ENCODE measurements at places on chromosomes 4 and X.

- DNase-seq: no peak
Observed at GRCh38 chr4:129146639-129147038, 50.7 kb downstream of the C4orf33 start.

GRCh38 chrX:72532366-72532765 is 40.3 kb downstream of the HDAC8 start:
- no peak for DNase-seq

GRCh38 chr4:81421346-81422218 is 50.1 kb downstream of the RASGEF1B start:
- peak; percentile 65 for DNase-seq

GRCh38 chrX:96971812-96972211 is 88.1 kb downstream of the RPA4 start:
- DNase-seq: peak; percentile 63

DNA sequence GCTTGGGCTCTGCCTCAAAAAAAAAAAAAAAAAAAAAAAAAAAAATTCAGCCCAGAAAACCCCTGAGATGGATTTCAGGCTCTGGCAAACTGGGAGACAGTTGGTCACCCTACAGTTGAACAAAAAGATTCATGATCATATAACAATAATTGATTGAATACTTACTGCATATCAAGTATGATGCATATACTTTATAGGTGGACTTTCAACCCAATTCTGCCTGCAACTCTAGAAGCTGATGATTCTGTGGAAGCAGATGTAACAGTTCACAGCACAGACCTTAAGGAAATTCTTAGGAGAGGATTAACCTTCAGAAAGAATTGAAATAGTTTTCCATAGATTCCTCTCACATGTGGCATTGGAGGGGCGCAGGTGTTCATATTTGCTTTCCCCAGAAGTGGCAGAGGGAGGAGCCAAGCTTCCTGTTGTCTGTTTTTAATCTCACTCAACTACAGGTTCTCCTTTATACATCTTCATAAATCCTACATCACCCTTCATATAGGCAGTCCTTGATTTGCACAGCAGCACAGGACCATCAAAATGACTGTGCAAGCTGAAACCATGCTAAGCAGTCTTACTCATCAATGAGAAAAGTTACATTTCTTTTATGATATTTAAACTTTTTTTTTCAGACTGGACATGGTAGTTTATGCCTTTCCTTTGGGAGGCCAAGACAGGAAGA is 149.4 kb upstream of the KLF3 start:
- DNase-seq: no peak

GRCh38 chr4:136036744-136037143 is 1495.5 kb downstream of the PCDH18 start:
- no peak for DNase-seq

DNA sequence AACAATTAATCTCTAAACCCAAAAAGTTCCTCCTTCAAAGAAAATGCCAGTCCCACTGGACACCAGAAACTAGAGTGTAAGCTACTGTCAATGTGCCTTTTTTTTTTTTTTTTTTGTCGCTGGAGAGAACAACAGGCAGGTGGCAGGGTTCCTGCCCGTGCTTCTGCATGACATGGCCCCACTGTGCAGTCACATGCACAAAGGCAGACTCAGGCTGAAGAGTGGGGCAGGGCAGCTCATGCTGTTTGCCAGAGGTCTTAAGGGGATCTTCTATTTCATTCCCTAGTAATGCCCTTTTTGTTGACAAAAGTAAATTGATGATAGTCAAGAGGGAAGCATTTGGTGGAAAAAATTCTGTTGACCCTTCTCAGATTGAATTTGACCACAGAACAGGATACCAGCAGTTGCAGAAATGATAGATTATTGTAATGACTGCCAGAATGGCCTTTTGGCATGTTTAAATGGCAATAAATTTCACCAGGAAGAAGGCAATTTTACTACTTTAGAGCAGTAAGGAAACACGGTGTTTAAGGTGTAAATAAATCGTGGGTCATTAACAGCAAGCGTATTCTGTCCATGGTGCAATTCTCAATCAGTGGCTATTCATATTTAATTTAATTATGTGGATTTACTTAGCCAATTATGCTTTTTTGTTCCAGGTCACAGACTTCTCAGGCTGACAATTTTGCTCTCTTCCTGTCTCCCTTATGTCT is 80.9 kb downstream of the NKX6-1 start:
- DNase-seq: no peak

GRCh38 chr4:77047037-77047436 is 28.8 kb downstream of the CCNI start:
- no peak for DNase-seq

GRCh38 chrX:154714925-154715324 is 36.0 kb downstream of the GAB3 start:
- peak; percentile 78 for DNase-seq

GRCh38 chrX:6666624-6667023 is 131.7 kb upstream of the VCX3A start:
- DNase-seq: no peak

DNA sequence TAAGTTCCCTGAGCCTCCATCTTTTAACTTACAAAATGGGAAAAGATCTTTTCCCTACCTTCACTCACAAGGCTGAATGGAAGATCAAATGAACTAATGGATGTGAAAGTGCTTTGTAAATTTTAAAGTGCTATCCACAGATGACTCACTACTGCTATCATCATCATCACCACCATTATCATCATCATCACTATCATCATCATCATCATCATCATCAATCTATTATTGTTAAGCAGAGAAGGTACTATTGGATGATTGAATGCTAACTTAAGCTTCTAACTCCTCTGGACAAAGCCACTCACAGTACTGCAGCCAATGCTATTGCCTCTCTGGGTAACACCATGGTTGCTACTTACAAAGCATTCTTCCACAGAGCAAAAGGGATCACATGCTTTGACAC is 1.9 kb downstream of the FRMD7 start:
- DNase-seq: no peak

DNA sequence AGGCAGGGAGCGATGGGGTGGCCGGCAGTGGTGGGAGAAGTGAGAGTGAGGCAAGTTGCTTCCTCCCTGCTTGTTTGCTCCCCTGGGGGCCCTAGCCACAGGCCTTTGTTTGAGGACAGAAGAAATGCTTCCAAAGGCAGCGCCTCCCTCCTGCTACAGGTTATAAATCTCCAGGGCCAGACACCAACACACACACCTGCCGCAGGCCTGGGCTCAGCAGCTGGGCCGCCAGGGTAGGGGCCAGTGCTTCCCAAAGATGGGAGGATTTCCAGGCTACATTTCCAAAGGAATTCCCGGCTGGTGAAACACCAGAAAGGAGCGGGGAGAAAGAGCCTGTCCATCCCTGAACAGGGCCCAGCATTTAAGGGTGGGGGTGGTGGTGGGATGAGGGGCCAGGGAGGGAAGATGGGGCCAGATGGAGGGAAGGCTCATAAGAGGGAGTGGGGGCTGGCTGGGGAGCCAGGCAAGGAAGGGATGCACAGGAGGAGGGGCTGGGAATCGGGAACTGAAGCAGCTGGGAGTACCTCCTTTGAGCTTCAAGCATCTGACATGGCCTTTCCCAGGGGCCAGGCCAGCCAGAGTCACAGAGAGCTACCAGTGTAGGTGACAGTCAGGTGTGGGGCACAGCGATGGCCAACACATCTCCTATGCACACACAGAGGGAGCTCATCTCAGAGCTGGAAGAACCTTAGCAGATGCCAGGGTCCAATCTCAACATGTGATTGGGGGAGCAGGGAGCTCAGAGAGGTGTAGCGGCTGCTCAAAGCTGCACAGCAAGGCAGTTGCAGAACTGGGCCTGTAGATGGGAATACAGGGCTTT is 143.9 kb downstream of the PJA1 start:
- DNase-seq: peak; percentile 51

- DNase-seq: peak; percentile 92
Observed at GRCh38 chrX:135520553-135521404, at the start of gene INTS6L. Gene INTS6L, plus strand, starts transcription at chrX:135520660. Its CDS starts 333 bp downstream, at chrX:135520993.

DNA sequence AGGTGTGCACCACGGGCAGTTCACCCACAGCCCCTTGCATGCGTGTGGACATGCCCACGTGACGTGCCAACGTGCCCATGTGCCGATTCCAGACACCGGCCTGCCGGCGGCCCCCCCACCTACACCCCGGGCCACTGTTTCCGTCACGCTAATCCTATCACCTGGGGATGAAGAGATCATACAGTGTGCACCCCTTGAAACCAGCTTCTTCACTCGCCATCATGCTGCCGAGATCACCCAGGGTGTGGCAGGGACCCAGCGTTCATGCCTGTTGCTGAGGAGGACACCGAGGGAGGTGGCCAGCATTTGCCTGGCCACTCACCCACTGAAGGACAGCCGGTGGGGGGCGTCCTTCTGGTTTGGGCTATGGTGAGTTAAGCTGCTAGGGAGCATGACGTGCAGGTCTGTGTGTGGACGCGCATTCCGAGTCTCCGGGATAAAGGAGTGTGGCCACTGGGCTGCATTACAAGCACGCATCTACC is 14.1 kb downstream of the CTBP1 start:
- DNase-seq: no peak

DNA sequence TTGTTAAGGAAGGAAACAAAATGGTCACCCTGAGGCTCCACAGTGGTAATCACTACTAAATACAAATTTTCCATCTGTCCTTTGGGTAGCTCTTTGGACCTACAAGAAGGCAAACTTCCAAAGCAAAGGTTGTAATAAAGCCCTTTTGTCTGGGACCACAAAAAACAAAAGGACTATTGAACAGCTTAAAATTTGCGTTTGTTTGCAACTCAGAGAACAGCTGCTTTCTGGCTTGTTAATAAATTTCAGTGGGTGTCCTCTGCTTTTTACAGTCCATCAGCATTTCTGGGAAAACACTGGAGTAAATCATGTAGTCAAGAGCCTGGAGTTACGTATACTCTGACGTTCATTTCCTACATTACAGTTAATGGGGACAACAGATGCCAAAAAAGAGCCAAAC is 439.7 kb upstream of the DIAPH2 start:
- DNase-seq: no peak

DNA sequence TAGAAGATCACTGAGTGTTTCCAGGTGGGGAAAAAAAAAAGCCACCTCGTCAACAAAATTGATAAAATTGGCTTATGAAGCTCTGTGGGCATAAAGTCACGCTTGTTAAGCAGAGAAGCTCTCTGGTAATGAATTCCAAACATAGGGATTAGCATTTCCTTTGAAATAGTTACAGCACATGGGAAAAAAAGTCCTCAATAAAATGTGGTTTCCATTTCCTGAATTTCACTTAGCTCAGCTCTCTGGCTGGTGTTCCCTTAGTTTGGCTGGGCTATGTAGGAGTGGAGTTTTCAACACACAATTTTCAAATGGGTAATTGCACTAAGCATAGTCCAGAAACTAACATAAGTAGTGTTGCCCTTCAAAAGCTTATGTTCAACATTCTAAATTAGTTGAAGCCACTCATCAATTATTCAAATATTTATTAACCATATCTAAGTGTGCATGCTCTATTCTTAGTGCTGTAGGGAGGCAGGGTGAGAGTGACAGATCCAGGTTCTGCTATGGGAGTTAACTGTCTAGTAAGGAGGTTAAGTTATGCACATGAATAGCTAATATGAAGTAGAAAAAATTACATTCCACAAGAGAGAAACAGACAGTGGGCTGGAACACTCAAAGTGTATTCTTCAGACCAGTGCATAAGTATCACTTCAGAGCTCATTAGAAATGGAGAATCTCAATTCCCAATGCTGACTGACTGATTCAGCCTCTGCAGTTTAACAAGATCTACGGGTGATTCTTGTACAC is 445.7 kb downstream of the SMARCA1 start:
- no peak for DNase-seq

All from endodermal cell (in vitro differentiated cells).